AG04449 (cell line): ENCODE measurements at places on chromosomes 11 and 22.

DNA sequence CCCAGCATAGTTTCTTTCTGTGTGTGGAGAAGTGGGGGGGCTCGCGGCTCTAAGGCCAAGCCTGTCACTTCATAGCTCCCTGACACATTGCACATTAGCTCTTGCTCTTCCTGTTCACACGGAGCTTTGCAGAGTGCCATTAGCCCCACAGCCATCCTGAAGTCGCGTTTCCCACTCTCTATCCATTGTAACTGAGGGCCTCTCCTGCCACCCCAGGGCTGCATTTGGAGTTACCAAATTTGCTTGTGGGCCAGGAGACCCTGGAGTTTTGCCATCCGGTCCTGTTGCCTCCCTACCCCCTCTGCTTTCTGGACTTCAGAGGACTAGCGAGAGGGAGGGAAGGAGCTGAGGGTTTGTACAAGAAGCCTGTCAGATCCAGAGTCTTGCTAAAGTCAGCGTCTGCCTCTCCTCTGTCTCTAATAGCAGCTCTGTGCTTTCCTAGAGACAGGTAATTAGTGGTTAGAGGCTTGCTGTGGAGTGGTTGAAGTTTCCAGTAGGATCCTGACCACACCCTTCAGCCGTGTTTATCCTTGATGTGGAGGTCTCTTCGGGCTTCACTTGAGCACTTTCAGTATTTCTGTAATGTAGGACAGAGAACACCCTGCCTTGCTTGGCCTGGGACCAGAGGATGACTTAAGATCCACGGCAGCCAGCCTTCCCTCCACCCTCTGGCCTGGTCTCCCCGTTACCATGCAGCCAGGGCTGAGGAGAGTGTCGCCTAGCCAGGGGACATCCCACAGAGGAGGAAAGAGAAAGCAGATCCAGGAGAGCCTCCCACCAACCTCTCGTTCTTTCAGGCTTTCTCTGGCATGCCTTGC, 14.1 kb downstream of the DCPS start:
- peak; percentile 53 for DNase-seq

- no peak for DNase-seq
Measured at GRCh38 chr11:2576549-2576948, 123.2 kb downstream of the KCNQ1OT1 start.

GRCh38 chr11:134662629-134663360, 250.8 kb upstream of the B3GAT1 start:
- DNase-seq, result no peak

DNA sequence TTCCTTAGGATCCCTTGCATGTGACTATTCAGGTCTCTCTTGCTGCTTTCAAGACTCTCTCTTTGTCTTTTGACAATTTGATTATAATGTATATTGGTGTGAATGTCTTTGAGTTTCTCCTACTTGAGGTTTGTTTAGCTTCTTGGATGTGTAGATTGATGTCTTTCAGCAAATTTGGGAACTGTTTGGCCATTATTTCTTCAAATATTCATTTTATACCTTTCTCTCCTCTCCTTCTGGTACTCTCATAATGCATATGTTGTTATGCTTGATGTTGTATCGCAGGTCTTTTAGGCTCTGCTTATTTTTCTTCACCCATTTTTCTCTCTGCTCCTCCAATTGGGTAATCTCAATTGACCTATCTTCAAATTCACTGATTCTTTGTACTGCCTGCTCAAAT, 44.2 kb downstream of the OR2AT4 start:
- DNase-seq, result no peak

DNA sequence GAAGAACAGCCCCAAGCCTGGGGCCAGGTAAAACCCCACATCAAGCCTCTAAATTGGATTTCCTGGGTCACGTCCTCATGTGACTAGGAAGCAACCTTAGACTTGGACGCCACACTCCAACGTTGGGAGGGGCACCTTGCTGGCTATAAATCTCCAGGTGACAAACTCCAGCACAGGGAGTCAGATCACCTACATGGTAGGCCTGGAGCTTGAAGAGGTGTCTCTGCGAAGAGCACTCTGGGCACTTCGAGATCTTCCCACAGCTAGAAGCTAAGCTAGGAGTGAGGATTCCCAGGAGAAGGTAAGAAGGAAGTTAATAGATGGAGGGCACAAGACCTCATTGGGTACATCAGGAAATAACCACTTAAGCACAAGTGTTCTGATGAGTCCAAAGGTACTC, 77.1 kb upstream of the GNAZ start:
- no peak for DNase-seq

DNA sequence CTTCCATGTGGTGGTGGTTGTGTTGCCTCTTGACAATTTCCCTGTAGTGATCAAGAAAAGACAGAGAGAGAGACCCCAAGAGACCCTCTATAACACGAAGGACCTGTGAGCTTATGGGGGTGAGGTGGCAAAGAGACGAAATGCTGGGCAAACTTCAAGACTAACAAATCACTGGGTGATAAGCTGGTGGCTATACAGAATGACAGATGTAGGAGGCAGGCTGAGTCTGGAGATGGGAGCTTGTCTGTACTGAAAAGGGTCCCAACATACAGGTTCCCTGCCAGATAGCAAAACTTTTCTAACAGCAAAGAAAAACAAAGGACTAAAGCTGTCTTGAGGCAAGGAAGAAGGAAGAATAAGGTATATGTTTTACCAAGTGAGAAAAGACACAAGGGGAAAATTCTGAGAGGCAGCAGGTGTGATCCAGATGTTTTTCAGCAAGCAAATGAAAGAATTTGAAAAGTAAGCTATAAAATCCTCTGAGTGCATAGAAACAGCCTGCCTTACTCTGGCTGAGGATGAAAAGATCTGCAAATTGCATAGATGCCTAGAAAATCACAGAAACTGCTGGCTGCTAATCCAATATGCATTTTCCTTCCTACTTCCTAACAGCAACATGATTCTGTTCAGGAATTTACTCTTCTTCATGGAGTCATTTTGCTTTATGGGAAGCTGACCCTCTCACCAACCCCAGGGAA, 21.9 kb upstream of the LYVE1 start:
- DNase-seq, result no peak

DNA sequence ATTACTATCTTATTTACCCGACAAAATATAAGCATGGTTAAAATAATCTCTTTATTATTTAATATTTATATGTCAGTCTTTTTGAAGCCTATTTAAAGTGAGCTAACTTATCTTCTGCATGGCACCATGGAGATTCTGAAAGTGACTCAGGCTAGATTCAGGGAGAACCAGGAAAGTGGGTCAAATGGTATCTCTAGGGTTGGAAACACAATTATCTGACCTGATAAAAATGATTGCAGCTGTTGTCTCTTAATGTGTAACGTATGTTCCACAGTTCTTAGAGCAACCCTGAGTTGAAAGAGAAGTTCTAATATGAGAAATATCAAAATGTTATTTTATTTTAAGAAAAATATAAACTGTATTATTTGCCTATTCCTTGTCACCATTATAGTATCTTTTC, 143.1 kb upstream of the CARD18 start:
- DNase-seq, result no peak

DNA sequence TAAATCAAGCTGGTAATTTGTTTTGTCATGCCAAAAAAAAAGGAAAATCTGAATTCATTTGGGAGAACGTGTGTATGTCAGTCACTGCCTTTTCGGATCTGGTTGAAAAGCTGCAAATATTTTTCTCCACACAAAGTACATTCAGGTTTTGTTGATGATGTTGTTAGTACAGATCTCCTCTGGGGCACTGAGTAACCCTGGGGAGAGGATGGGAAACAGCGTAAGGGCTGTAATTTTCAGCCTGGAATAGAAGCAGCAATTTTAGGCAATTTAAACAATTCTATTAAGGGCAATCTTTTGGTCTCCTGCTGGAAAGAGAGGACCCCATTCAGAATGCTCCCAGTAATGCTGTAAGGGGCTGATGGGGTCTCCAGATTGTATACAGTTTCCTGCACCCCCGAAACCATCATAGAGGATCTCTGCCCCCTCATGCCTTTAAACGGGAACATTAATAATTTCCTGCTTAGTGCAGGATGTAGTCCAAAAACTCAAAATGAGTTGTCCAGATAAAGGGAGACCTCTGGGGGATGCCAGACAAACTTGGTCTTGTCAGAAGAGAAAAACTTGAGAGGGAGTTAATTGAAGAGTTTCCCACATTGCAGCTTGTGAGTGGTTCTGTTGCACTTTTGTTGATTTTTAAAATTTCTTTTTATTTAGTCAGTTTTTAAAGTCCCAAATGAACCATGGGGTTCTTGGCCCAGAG, 132.3 kb downstream of the COMMD9 start:
- no peak for DNase-seq

GRCh38 chr11:113090716-113091480, 129.7 kb downstream of the NCAM1 start:
- DNase-seq, result no peak
